ENCODE measurements at places on chromosomes 4 and X.
A peak's percentile ranks its signal among the peaks of the same experiment; 100 is the strongest.

- no peak for DNase-seq
Observed at GRCh38 chr4:19684084-19684483, 567.6 kb upstream of the SLIT2 start.

DNA sequence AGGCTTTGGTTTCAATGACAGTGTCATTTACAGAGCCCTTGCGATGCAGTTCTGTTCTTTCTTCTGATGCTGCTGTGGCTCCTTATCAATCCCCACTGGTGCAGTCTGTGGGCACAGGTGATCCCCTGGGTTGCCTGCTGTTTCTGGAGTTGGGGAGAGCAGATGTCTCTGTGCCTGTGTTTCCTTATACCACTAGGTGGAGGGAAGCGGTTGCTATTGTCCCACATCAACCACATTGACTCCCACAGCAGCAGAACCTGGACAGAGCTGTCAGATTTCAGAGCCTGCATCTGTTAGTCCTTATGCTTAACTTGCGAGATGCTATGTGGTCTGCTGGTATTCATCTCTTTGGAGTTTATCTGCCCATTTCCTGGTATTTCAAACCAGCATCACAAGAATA lies 57.7 kb downstream of the NEIL3 start:
- DNase-seq = no peak

- DNase-seq = no peak
Observed at GRCh38 chrX:132271311-132271778, 52.1 kb upstream of the RAP2C start.

- no peak for DNase-seq
Observed at GRCh38 chr4:128322311-128322710, 34.7 kb upstream of the PGRMC2 start.

DNA sequence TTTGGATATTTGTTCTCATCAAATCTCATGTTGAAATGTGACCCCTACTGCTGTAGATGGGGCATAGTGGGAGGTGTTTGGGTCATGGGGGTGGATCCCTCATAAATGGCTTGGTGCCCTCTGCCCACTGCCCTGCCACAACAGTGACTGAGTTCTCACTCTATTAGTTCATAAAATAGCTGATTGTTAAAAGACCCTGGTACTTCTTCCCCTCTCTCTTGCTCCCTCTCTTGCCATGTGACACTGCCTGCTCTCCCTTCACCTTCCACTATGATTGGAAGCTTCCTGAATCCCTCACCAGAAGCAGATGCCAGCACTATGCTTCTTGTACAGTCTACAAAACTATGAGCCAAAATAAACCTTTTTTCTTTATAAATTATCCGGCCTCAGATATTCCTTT lies 182.2 kb downstream of the CAMK2D start:
- DNase-seq = no peak

GRCh38 chr4:69800599-69800998 lies 40.2 kb upstream of the SULT1B1 start:
- no peak for DNase-seq

GRCh38 chr4:17273047-17273446 lies 238.8 kb downstream of the QDPR start:
- DNase-seq = no peak

DNA sequence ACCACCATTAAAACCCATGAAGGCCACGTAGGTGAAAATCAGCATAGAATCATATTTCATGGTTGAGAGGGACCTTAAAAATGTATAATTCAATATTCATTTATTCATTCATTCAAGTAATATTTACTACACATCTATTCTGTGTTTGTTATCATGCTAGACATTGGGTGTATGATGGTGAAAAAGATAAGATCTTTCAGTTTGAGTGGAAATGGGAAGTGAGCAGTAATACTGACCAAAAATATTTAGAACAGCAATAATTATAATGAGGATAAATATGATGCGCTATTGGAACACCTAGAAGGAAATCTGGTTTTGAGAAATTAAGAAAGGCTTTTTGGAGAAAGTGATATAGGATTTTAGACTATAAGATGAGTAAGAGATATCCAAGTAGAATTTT lies 28.0 kb downstream of the DKK2 start:
- no peak for DNase-seq

GRCh38 chr4:99219072-99219471 lies at the start of gene ADH6:
TSS of gene ADH6 (minus strand) at chr4:99219246. CDS start at chr4:99219152, 94 bp downstream.
- DNase-seq = no peak

DNA sequence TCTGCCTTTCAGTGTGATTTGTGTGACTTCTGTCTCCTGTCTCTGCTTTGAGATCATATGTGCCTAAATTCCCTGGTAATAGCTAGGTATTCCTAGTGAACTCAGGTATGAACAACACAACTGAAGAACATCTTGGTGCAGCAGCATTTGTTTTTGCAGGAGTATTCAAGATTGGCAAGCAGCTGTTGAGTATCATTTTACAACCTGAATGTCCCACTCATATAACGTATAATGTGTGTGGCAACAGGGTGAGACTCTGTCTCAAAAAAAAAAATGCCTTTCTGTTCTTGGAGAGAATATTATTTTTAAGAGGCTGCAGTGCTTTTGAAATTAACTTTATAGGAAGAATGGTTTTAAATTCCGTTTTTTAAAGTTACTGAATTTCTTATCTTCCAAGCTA lies 7.7 kb downstream of the LSM6 start:
- DNase-seq = no peak

GRCh38 chrX:100750883-100751282 lies 19.0 kb upstream of the SYTL4 start:
- DNase-seq = no peak

GRCh38 chr4:142406917-142407501 lies 439.1 kb downstream of the INPP4B start:
- no peak for DNase-seq

DNA sequence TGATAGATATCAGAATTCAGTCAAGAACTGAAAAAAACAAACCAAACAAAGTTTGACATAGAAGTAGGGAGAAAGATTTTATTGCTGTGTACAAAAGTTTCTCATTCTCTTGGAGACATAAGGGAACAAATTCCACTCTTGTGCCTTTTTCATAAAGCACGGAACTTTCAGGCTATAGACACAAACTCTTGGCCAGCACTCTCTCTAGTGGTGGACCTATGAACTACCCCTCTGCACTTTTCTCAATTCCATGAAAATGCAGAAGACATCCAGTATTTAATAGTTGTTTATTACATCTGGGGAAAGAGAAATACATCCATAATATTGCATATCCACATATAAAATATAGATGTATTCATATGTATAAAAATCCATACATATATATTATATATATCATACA lies 291.6 kb upstream of the HS3ST1 start:
- no peak for DNase-seq

- DNase-seq = peak; percentile 32
Observed at GRCh38 chrX:81201671-81202455, at the start of the genes HMGN5 and SH3BGRL. TSS of gene HMGN5 (minus strand) at chrX:81201913. CDS start at chrX:81121549, 80,364 bp downstream. TSS of gene SH3BGRL (plus strand) at chrX:81202102. CDS start at chrX:81202201, 99 bp downstream.

- no peak for DNase-seq
Observed at GRCh38 chr4:6705646-6706045, 4.0 kb downstream of the MRFAP1L1 start.

DNA sequence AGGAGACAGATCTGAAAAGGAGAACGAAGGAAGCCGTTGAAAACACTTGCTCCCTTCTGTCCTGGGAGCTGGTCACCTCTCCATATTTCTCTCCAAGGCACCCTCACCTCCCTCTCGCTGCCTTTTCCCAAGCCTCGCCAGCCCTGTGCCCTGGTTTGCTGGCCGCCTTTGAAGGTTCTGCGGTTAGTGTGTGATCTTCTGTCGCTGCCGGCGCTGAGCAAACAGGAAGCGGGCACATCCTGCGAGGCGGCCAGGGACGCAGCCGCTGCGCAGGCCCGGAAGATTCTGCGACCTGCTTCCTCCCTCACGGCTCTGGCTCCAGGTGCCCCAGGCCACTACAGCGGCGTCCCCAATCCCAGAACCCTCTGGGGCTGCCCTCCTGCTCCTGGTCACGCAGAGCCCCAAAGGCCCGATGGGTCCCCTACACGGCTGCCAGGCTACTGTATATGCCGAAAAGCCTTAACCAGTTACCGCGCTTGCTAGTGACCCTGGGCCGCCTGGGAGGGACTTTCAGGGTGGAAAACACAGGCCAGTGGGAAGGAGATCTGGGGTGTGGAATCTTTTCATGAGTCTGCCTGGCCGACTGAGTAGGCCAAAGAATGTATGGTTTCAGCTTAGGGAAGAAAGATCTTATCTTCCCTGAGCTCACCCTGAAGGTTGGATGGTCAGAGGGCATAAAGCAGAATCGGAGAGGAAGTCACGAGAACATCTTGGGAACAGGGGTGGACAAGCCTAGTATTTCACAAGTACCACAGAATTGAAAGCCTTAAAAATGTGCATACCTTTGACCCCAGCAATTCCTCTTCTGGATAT lies 2.3 kb upstream of the SASH3 start:
- peak; percentile 59 for DNase-seq

DNA sequence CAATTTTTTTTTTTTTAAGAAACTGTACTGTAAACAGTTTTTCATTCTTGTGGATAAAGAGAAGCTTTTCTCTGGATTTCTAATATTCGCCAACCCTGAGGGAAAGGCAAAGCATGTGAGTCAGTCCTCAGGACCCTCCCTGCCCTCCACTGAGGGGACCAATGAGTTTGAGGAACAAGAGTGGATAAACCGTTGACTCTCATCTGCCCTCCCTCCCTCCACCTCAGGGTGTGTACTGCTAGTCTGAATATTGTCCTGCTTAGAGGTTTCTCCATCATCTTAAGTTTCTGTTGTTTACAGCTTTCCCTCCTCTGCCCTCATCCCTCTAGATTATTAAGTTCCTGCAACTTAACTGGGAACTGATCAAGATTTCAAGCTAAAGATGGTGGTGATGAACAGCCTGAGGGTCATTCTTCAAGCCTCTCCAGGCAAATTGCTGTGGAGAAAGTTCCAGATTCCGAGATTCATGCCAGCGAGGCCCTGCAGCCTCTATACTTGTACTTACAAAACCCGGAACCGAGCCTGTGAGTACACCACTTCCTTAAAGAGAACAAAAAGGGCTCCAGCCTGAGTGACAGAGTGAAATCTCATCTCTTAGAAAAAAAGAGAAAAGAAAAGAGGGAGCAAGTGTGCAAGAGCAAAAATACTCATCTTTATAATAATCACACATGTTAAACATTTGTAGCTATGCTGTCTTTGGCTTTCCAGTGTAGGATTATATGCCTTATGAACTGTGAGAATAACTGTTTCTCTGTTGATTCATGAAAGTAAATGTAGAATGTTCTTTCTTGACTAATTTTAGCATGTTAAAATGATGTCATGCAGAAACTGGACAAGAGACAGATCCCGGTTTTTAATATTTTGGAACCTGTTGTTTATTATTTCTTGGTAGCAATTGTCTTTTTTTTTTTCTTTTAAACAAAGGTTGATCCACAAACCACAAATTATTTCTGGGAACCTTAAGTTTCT lies 11.9 kb downstream of the CA5B start:
- DNase-seq = no peak

DNA sequence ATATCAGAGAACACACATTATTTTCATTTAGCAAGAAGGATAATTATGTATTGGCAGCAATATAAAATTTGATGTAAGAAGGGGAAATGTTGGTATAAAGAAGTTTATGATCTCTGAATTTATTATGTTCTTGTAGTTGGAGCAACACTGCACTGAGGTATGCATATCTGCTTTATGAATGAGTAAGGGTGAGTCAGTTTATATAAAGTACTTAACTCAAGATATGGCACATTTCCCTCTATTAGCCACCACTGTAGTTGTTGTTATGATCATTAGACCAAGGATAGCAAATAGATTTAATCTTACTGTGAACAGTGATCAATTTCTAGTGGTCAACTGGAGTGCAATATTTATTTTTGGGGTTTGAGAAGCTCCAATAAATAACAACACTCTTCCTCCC lies 66.6 kb downstream of the SNX25 start:
- DNase-seq = no peak

- no peak for DNase-seq
Observed at GRCh38 chr4:15805583-15806517, 27.7 kb downstream of the CD38 start.

DNA sequence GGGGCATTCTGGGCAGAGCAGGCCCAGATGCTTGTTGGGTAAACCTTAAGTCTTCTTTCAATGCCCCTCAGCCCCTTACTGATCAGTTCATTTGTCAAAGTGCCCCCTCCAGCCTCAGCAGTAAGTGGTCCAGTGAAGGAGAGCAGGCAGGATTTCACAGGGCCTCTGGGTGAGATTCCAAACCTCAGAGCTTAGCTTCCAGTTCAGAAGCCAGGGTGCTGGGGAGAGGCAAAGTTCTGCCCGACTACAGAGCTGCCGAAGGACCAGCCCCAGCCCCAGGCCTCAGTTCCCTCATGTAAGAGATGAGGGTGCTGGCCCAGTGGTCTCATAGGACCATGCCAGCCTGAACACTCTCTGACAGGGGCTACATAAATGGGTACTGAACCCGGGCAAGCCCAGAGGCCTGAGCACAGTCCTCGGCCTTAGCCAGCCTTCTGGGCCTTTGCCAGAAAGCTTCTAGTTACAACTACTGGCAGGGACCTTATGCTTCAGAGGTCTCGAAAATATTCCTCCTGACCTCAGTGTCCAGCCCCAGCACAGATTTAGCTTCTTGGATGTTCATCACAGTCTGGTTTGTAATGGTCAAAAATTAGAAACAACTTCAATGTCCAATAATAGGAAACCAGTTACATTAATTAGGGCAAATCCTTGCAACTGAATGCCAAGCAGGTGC lies 851 bp upstream of the RIPPLY1 start:
- no peak for DNase-seq

- no peak for DNase-seq
Observed at GRCh38 chr4:180925805-180926204, 1317.4 kb upstream of the TENM3 start.

- no peak for DNase-seq
Observed at GRCh38 chrX:74231625-74232024, 72.4 kb upstream of the ZCCHC13 start.

- no peak for DNase-seq
Observed at GRCh38 chr4:180560896-180561295, 1682.3 kb upstream of the TENM3 start.

- DNase-seq = no peak
Observed at GRCh38 chr4:42150653-42151567, 1.5 kb downstream of the BEND4 start.

- DNase-seq = no peak
Observed at GRCh38 chrX:68432648-68433047, 647 bp downstream of the OPHN1 start.

DNA sequence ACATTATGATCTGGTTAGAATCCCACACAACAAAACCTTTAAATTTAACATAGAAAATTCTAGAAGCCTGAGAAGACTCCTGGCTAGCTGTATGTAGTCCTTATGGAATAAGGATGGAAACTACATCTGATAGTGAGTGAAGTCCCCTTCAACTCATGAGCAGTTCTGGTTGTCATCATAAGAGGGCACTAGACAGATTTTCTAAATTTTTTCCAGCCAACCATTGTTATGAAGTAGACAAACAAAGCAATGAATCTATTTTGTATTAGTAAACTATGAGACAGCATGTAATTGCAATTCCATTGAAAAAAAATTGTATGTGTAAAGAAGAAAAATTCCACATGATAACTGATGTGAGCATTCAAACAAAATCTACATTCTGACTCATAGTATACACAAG lies 35.2 kb downstream of the PWWP3B start:
- no peak for DNase-seq

- DNase-seq = no peak
Observed at GRCh38 chr4:76373919-76374552, 46.9 kb downstream of the CCDC158 start.

- DNase-seq = no peak
Observed at GRCh38 chrX:17495052-17495451, 120.1 kb downstream of the NHS start.

- DNase-seq = no peak
Observed at GRCh38 chr4:61294936-61295335, 94.8 kb downstream of the ADGRL3 start.

GRCh38 chr4:108527723-108528122 lies 92.7 kb upstream of the RPL34 start:
- DNase-seq = no peak

- no peak for DNase-seq
Observed at GRCh38 chr4:169151671-169152070, 119.1 kb downstream of the SH3RF1 start.

Data from central memory CD8-positive, alpha-beta T cell (primary cell).